ENCODE measurements at places on chromosomes 4 and X. TPM values are rescaled to one million over a fixed set of nuclear protein-coding genes. Genes with fewer than 3 reads are reported as not detected.

ASB9 gene
- total RNA-seq, result 0.36 TPM

NPY2R gene
- not detected for total RNA-seq

P2RY8 gene
- not detected for total RNA-seq

PNMA3 gene
- not detected for total RNA-seq

TMLHE gene
- total RNA-seq, result 14.2 TPM

SEPSECS gene
- 6.7 TPM for total RNA-seq

IL21 gene
- total RNA-seq, result not detected

GRCh38 chrX:80388206-80388605, 32.0 kb upstream of the TENT5D start:
- DNase-seq, result no peak

DNA sequence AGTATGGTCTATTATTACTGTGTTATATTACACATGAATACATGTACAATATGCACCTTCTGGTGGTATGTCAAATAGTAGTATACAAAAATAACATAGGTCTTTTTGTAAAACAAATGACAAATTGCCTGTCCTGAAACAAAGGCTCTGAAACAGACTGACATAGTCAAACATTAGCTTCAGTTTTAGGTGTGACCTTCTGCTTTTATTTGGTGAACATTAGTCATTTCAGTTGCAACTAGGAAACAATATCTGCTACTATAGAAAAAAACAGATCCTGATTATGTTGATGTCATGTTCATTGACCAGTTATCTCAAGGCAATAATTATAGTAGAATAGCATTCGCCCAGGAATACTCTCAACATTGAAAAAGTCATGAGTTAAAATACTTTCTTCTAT, 123.0 kb downstream of the CHRNA9 start:
- no peak for DNase-seq

DNA sequence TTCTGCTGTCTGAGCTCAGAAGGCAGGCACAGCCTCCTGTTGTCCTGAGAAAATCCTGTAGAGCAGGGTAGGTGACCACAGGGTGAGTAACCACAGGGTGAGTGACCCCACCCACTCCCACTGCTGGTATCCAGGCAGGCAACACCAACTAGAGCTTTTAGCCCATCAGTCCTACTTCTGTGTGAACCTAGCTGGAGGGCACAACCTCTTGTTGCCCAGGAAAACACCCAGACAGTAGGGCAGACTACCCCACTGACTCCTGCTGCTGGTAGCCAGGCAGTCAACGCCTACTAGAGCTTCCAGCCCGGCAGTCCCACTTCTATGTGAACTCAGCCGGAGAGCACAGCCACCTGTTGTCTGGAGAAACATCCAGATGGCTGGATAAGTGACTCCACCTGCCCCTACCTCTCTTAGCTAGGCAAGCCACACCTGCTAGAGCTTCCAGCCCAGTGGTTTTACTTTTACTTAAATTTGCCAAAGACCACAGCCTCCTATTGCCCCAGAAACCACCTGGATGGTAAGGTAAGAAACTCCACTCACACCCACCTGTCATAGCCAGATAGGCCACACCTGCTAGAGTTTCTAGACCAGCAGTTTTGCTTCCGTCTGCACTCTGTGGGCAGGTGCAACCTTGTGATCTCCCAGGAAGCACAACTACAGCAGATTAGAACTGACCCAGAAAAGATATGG, 371.6 kb downstream of the INPP4B start:
- peak; percentile 9 for DNase-seq

- no peak for DNase-seq
Observed at GRCh38 chrX:37578045-37578444, 6.6 kb downstream of the LANCL3 start.

- no peak for DNase-seq
Observed at GRCh38 chr4:153539422-153539821, 73.3 kb downstream of the TMEM131L start.

DNA sequence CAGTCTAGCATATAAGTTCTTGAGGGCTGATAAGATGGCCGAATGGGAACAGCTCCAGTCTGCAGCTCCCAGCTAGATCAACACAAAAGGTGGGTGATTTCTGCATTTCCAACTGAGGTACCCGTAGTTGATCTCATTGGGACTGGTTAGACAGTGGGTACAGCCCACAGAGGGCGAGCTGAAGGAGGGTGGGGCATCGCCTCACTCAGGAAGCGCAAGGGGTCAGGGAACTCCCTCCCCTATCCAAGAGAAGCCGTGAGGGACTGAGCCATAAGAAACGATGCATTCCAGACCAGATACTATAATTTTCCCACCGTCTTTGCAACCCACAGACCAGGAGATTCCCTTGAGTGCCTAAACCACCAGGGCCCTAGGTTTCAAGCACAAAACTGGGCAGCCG, 109.0 kb downstream of the RPS6KA6 start:
- DNase-seq, result no peak

GRCh38 chr4:98689507-98690174, 31.2 kb upstream of the TSPAN5 start:
- no peak for DNase-seq

- no peak for DNase-seq
Observed at GRCh38 chr4:173859091-173859713, 329.2 kb upstream of the HAND2 start.

DNA sequence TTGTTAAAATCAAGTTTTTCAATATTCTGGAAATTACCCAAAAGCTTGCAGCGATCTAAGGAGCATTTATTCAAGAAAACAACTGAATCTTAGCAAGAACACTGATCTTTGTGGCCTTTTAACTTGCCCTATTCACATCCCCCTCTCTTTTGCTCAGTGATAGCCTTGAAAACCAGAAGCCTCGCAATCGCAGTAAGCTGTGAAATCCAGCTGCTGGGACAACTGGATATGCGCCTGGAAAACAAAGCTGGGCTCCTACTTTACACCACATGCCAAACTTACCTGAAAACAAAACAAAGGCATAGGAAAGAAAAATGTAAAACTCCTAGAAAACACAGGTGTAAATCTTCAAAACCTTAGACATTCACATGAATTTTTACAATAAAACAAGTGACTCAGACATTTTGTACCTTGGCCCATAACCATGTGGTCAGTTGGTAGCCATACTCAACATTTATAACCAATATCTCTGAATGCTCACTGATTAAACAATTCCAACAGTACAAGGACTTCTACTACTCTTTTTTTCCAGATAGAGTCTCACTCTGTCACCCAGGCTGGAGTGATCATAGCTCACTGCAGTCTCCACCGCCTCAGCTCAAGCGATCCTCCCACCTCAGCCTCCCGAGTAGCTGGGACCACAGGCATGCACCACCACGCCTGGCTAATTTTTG, 15.6 kb downstream of the SLC25A53 start:
- no peak for DNase-seq

GRCh38 chr4:76802236-76803021, 95.5 kb downstream of the SOWAHB start:
- peak; percentile 26 for DNase-seq

- no peak for DNase-seq
Observed at GRCh38 chrX:1466971-1467561, 14.4 kb upstream of the ASMTL start.

DNA sequence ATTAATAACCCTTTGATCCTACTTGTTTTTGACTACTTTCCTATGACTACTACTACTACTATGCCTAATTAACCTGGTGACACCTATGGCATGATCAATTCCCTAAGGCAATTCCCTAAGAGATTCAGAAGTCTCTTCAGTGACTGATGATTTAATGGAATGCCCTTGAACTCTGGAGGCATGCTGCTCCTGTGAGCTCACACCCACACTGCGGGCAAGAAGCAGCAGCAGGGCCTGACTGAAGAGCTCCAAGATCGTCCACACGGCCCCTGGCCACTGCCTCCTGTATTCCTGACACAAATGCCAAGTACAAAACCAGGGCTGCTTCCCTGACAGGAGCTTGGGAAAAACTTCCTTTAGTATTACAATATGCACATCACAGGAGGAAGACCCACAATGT, 74.2 kb upstream of the STS start:
- no peak for DNase-seq

- DNase-seq, result no peak
Observed at GRCh38 chrX:290476-291166, 9.4 kb downstream of the PLCXD1 start.

DNA sequence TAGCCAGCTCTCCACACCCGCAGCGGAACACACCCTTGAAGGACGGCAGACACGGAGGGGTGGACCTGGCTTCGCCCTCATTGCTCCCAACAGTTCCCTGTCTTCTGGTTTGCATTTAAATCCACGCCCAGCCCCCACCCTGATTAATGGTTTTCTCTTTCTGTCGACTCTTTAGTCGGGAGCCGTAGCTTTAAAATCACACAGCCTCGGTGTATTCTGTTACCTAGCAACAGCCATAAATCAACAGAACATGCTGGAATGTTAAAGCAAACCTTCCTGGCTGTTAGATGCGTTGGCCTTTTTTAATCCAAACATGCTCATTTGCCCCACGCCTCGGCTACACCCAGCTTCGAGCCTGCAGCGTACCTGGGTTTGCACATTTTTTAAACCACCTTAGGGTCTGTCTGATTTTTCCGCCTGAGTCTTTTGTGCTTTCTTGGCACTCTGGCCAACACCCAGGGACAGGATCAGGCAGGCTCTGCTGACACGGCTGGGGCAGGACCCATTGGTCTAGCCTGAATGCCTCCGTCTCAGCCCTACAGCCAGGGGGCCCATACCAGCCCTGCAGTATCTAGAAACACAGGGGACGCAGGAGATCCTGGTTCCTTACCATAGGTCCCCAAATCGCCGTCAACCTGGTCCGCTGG, 21.4 kb upstream of the PPP2R2C start:
- DNase-seq, result peak; percentile 3

GRCh38 chr4:8347660-8348059, 78.1 kb downstream of the HTRA3 start:
- DNase-seq, result no peak

- DNase-seq, result no peak
Observed at GRCh38 chr4:87901422-87901992, 68.7 kb downstream of the MEPE start.

DNA sequence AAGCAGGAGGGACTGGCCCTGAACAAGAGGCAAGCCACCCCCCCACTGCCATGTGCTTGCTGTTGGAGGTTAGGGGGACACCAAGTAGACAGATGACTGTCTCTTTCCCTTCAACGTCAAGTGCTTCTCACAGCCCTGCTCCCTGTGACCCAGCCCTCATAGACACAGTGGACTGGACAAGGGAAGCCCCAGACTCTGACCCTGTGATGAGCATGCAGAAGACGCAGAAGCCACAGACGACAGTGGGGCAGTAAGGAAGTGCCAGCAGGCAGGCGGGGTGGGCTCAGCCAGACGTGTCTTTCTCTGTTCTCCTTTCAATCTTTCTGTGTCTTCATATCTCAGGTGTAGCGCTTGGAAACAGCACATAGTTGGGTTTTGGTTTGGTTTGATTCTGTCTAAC, 2.4 kb upstream of the L1CAM start:
- no peak for DNase-seq

DNA sequence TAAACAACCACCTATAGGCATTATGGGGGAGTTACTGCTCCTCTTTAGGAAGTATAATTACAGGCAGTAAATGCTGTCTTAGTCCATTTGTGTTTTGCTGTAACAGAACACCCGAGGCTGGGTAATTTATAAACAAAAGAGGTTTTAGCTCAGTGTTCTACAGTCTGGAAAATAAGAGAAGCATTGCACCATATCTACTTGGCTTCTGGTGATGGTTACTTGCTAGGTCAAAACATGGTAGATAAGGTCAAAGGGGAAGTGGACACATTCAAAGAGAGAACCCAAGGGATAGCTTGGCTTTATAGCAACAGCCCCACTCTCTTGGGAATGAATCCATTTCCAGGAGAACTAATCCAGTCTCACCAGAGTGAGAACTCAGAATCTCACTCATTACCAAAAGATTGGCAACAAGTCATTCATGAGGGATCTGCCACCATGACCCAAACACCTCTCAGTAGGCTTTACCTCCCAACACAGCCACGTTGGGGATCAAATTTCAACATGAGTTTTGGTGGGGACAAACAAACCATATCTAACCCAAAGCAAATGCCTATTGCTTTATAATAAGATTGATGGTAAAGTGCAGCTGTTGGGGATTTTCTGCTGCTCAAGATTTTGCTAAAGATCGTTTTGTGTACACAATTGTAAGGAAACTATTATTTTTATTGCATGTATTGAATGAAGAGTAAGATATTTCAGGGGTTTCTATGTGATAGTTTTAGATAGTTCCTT, 32.6 kb downstream of the STAG2 start:
- DNase-seq, result peak; percentile 48

DNA sequence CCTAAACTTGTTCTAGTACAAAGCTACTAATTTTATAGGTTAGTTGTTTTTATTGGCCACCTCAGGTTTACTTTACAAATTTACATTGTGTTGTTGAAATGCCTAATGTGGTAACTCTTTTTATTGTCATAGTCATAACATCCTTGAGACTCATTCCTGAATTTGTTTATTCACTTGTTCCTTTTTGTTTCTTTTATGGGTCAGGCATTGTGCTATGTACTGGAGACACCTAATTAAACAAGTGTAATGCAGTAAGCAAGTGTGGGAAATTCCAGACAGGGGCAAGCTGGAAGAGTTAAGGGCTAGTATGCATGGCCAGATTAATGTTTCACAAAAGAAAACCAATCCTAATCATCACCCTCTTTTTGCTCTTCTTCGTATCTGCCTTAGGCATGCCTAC, 30.5 kb upstream of the TTC29 start:
- no peak for DNase-seq

DNA sequence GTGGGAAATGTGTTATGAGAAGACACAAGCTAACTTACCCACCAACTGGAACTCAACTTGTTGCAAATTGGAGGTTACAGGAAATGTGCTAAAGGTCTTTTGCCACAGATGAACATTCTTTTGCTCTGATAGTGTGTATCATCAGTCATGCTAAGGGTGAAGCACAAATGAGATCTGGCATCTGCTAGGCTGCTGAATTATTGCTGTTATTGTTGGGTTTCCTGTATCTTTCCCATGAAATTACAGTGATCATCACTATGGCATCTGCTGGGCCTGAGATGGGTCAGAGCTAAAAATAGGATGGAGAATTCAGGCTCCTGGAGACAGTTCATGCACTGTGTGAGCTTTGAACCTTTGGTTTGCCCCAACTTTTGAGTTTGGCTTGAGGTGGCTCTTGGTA, 124.5 kb downstream of the NPNT start:
- DNase-seq, result peak; percentile 27

DNA sequence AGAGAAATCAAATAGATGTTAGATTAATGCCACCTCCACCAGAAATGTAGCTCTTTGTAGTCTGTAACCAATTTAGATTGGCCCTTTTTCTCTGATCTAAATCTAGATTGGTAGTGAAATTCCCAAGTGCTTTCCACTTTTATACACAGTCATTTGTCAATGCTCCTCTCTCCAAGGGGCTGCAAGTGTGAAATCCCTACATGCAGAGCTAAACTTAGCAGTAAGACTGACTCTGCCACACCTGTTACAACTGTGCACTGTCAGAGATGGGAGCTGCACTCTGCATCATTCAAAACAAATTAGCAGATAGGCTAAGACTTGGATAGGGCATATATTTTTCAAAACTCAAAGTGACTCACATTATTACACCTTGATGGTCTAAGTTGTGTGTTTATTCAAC, 9.1 kb downstream of the SERTM2 start:
- no peak for DNase-seq

DNA sequence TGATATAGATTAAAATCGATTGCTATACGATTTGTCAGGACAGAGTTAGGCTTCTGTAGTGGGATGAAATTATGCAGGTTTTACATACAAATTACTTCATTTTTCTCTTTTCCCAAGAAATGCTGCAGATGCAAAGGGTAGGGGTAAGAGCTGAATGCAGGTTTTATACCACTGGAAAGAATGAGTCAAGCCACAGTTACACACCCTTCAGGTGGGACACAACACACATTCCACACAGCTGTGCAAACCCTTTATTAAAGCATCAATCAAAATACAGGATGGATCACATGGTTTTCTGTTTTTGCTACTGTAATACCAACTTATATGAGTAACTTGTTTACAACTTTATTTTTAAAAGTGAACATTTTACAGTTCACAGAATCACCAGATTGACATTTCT, 39.8 kb downstream of the MFAP3L start:
- no peak for DNase-seq

Data from IMR-90 (cell line).